ENCODE measurements at places on chromosomes 11 and 22.

- peak; percentile 27 for DNase-seq
Observed at GRCh38 chr22:49825944-49826602, 1.6 kb downstream of the BRD1 start.

DNA sequence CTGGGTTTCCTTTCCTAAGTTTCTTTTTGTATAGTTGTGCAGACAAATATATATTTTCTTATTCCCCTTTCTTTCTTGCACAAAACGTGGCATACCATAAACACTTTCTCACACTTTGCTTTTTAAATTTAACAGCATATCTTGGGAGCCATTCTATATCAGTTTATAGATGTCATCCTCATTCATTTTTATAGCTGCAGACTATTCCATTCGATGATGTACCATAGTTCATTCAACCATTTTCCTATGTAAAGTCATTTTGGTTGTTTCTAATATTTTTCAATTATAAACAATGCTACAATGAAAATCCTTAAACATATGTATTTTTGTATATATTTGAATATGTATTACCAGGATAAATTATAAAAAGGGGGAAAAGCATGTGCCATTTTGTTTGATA is 102.5 kb downstream of the RRM1 start:
- no peak for DNase-seq

DNA sequence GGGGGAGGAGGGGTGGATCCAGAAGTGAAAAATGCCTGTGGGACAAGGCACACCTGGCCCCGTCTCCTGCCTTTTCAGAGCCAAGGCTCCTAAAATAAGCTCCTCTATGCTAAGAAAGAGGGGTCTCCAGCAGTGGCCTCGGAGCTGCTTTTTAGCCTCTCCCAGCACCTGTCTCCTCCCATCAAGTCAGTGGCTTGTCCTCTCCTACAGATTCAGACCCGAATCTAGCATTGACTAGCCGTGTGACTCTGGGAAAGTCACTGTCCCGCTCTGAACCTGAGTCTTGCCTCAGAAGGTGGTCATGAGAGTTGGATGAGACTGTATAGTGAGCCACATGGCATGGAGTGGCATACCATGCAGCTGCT is 90.8 kb upstream of the THY1 start:
- DNase-seq: no peak

DNA sequence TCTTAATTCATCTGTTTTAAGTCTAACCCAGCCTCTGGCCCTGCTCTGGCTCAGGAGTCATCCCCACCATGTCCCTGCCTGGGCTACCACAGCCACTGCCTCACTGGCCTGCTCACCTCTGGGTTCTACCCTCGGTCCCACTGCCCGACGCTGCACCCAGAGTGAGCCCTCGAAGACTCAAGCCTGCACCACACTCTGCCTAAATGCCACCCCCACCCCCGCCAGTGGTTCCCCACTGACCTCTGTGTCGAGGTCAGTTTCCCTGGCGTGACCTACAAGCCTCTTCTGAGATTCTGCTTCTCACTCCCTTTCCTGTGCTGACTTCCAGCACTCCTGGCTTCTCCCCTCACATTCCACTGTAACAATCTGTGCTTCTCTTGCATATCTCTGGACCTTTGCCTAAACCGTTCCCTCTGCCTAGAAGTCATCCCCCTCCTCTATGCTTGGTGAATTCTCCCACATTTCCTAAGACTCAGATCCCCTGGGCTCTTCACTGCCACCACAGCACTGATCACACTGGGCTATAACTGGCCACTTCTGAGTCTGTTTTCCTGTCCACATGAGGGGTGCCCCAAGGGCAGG is 12.5 kb upstream of the PDE2A start:
- DNase-seq: no peak

- no peak for DNase-seq
Observed at GRCh38 chr11:134393638-134394037, 18.4 kb downstream of the B3GAT1 start.

DNA sequence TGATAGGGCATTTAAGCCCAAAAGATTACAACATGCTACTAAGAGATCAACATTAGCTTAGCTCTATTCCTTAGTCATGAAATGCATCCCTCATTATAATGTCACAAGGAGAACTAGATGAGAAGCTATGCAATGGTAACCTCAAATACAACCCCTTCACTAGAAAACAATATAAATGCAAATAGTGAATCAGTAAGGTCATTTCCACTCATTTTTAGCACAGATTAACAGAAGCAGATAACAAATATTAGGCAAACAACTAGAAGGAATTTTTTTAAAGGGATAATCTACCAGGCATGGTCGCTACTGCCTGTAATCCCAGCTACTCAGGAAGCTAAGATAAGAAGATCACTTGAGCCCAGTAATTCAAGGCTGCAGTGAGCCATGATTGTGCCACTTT is 28.2 kb downstream of the SIK3 start:
- DNase-seq: no peak

DNA sequence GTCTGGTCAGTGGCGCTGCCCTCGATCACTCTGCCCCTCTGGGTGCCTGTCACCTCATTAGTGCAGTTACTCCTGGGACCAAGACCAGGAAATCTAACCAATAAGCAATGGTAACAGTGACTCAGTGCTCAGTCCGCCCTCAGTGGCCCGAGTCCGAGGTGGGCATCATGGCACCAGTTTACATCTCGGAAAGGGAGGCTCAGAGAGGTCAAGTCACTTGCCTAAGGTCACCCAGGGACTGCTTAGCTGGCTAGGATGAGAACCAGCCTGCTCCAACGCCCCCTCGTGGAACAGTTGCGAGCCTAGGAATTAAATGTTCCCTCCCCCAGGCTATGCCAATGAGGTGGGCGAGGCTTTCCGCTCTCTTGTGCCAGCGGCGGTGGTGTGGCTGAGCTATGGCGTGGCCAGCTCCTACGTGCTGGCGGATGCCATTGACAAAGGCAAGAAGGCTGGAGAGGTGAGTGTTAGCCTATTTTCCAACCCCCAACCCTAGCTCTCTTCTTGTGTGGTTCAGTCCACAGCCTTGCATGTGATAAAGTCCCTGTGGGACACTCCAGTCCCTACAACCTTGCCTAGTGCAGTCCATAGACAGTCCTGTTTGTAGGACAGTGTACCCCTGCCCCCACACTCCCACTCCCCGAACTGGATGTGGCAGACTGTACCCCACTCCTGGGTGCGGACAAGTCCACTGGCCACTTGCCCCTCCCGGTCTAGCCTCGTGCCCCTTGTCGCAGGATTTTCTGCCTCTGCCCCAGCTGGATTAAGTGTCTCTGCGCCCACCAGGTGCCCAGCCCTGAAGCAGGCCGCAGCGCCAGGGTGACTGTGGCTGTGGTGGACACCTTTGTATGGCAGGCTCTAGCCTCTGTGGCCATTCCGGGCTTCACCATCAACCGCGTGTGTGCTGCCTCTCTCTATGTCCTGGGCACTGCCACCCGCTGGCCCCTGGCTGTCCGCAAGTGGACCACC is 1.1 kb downstream of the MTFP1 start:
- DNase-seq: peak; percentile 75

- DNase-seq: no peak
Observed at GRCh38 chr11:66580803-66581202, 12.1 kb downstream of the CCDC87 start.

- no peak for DNase-seq
Observed at GRCh38 chr22:24187731-24188644, 6.7 kb downstream of the SUSD2 start.

Measured in stimulated activated CD8-positive, alpha-beta memory T cell treated with anti-CD3 and anti-CD28 coated beads, Interleukin-4, amount 100 ng/mL, for 4 hours (primary cell).